ENCODE measurements at places on chromosomes 4 and X.

DNA sequence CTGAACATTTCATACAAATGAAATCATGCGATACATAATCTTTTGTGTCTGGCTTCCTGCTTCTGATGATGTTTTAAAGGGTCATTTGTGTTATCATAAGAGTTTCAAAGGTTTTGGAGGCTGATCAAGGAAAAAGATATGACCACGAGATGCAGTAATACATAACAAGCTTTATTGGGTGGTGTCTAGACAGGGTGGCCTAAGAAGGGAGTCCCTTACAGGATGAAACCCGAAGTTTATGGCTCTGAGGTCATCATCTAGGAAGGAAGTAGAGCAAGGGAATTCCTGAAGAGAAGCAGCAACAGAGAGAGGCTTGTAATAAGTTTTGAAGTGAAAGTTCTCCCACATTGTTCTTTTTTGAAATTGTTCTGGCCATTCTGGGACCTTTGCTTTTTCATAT is 40.8 kb upstream of the SOD3 start:
- no peak for DNase-seq

DNA sequence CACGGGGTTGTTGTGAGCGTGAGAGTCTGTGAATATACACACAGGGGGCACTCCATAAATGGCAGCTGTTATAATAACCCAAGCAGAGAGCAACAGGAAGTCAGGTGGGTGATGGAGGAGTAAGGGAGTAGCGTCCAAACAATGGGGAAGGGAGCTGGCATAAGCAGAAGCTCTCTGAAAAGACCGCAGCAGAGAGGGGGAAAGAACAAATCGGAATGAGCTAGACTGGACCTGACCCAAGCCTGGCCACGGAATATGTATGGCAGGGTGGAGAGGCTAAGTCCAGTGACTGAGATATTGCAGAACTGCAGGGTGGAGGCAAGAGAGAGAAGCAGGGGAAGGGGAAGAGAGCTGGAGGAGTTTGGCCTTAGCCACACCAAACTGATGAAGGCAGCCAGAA is 6.5 kb upstream of the GJB1 start:
- no peak for DNase-seq

DNA sequence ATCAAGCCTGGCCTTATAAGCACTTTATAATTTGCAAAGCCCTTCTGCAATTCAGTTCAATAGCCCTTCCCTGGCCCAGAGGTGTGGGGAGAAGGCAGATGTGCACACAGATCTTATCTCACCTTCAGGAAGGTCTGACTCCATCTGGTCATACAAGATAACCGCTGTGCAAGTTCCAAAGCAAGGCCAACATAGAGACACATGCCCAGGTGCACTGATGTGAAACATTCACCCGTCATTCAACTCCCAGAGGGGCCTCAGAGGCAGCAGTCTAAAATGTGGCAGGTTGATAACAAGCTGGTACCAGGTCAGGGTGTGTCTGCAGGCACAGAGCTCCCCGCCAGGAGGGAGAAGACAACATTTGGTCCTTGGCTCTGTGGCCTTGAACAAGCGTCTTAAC is 10.9 kb upstream of the WFS1 start:
- no peak for DNase-seq

GRCh38 chr4:124060261-124060918 is 652.1 kb downstream of the ANKRD50 start:
- no peak for DNase-seq

GRCh38 chrX:47831788-47832187 is 4.9 kb upstream of the ZNF81 start:
- peak; percentile 4 for DNase-seq

DNA sequence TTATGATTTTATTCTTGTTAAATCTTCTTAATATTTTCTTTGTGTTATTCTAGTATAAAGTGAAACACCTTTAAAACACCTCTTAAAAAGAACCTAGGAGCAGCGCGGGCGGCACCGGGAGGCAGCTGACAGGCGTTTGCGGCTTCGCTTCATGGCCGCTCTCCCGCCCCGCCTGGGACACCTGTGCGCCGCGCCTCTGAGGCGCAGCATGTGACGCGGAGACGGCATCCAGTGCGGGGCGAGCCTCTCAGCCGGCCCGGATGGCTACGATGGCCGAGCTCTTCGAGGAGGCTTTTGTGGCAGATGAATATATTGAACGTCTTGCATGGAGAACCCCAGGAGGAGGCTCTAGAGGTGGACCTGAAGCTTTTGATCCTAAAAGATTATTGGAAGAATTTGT is 1592.7 kb downstream of the TECRL start:
- no peak for DNase-seq

GRCh38 chr4:10721616-10722015 is 37.0 kb upstream of the CLNK start:
- DNase-seq = no peak

DNA sequence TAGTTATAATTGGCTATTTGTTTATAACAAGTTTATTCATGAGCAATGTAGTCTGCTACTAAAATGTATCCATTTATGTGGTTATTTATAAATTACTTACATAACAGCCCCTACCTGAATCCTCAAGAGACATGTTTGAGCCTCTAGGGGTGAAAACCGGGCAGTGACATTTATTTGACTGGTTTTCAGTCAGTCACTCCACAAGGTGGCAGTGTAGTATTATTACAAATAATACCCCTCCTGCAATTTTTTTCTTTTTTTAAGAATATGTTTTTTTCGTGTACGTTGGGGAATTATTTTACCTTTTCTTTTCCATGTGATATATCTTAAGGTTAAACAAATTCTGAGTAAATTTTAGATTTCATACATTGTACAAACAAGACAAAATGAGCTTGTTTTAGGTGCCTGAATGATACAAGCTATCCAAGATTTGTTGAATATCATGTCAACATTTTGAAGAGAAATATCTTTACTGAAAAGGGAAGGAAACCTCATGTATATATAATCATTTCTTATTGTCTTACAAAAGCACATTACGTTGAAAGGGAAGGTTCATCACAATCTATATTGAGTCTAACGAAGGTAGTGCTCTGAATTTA is 598.7 kb upstream of the TECRL start:
- DNase-seq = no peak

- no peak for DNase-seq
Observed at GRCh38 chr4:13544606-13545393, 492 bp upstream of the NKX3-2 start.

- no peak for DNase-seq
Observed at GRCh38 chrX:96540111-96540631, 144.5 kb upstream of the DIAPH2 start.

- DNase-seq = no peak
Observed at GRCh38 chrX:54042609-54043021, 1.7 kb downstream of the PHF8 start.

DNA sequence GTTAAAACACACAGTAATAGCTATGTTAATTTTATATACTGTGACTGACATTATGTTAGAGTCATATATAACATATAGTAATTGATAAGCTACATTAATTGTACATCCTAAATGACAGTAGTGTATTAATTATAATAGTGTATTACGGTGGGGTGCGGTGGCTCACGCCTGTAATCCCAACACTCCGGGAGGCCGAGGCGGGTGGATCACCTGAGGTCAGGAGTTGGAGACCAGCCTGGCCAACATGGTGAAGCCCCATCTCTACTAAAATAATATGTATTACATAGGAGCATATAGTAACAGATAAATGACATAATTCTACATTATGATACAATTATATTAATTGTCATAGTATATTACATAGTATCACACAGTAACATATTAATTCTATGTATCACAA is 12.2 kb downstream of the ASMTL start:
- no peak for DNase-seq

DNA sequence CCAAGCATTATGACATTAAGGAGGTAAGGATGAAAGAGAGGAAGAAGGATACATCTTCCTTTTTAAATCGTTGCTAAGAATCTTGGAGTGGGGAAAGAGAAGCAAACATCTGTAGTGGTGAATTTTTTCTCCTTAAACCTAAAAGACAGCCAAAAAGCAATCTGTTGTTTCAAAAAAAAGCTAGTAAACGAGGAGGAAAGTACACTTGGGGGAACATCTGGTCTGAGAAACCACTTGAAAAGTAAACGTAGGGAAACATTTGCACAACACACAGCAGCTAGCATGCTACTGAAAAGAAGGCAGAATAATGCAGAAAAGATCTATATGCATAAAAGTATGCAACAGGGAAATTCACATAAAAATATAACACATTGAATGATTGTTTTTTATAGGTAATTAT is 1485.6 kb downstream of the PCDH19 start:
- no peak for DNase-seq

GRCh38 chrX:153853180-153853901 is 23.0 kb upstream of the PDZD4 start:
- no peak for DNase-seq

DNA sequence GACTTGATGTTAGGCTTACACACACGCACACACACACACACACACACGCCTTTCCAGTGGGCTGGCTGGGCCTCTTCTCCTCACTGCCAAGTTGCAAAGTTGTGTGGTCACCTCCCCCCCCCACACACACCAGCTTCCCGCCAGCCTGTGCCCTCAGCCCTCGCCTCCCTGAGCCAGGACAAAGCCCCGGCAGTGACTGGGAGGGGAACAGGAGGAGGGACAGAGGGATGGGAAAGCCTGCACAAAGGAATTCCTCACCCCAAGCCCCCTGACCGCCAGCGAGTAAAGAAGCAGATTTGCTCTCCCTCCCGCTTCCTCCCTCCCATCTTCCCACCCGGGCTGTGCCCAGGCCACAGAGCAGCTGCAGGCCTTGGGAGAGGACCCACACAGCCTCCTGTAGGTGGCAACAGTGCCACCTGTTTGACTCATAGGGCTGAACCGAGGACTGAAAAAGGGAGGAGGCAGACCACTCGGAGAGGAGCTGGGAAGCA is at the start of gene GDPD2:
TSS of gene GDPD2 (plus strand) at position 464 of the 491 bp plus-strand sequence. CDS start 1,671 bp downstream, outside the sequence.
- DNase-seq = no peak

DNA sequence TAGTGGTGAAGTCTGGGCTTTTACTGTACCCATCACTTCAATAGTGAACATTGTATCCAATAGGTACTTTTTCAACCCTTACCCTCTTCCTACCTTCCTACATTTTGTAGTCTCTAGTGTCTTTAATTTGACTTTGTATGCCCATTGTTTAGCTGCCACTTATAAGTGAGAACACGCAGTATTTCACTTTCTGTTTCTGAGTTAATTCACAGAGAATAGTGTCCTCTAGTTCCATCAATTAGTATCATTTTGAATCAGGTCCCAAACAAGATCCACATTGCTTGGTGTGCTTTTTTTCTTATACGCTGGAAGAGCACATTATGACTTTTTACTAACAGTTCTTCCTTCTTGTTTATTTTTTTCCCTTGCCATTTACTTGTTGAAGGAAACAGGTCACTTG is 176.0 kb upstream of the WDFY3 start:
- no peak for DNase-seq

- DNase-seq = no peak
Observed at GRCh38 chrX:8848911-8849310, 47.7 kb upstream of the FAM9A start.

GRCh38 chr4:156505341-156505955 is 466.2 kb downstream of the PDGFC start:
- no peak for DNase-seq

- no peak for DNase-seq
Observed at GRCh38 chr4:144614850-144615585, 30.9 kb upstream of the HHIP start.

DNA sequence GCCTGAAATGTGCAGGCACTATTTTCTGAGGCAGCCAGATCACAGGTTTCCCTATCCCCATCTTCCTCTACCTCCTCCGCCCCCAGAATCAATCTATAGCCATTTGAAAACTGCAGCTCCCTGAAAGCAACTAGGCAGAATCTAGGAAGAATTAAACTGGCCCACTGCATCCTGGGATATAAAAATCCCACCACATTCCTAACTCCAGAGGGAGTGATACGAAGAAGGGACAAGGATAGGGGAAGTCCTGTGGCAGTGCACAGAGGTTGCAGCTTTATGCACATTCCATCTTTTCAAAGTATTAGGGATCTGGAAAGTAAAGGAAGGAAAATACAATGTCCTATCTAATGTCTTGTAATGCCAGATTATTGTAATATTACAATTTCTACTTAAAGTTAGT is 18.3 kb upstream of the HERC3 start:
- no peak for DNase-seq

DNA sequence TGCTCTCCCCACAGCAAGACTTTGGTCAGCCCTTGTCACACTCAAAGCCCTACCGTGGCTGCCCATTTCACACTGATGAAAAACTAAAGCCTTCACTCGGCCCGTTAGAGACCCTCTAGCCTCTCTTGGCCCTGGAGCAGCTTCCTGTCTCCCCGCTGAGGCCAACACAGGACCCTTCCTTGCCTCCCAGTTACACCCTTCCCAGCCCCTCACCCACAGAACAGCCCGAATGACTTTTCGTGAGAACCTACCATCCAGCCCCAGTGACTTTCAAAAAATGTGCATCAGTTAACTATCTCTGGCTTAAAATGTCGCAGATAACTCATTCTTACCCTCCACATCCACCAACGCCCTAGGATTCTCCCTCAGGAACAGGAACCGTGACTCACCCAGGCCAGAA is 756 bp upstream of the TAF9B start:
- no peak for DNase-seq

DNA sequence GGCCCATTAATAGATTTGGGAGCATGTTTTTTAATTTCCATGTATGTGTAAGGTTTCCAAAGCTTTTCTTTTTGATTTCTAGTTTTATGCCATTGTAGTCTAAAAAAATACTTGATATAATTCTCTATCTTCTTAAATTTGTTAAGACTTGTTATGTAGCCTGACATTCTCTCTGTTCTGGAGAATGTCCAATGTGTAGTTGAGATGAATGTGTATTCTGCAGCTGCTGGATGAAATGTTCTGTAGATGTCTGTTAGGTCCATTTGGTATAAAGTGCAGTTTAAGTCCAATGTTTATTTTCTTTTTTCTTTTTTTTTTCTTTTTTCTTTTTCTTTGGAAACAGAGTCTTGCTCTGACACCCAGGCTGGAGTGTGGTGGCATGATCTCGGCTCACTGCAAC is 378.5 kb upstream of the MAD2L1 start:
- no peak for DNase-seq

GRCh38 chr4:19910861-19911525 is 340.7 kb upstream of the SLIT2 start:
- DNase-seq = no peak

- no peak for DNase-seq
Observed at GRCh38 chrX:106742193-106742592, 15.7 kb downstream of the RNF128 start.

GRCh38 chrX:64394874-64395567 is at the start of gene MTMR8:
TSS of gene MTMR8 (minus strand) at chrX:64395452. CDS start at chrX:64395363, 89 bp downstream.
- peak; percentile 29 for DNase-seq

- DNase-seq = no peak
Observed at GRCh38 chrX:135384161-135384836, 37.4 kb upstream of the SMIM10L2A start.

DNA sequence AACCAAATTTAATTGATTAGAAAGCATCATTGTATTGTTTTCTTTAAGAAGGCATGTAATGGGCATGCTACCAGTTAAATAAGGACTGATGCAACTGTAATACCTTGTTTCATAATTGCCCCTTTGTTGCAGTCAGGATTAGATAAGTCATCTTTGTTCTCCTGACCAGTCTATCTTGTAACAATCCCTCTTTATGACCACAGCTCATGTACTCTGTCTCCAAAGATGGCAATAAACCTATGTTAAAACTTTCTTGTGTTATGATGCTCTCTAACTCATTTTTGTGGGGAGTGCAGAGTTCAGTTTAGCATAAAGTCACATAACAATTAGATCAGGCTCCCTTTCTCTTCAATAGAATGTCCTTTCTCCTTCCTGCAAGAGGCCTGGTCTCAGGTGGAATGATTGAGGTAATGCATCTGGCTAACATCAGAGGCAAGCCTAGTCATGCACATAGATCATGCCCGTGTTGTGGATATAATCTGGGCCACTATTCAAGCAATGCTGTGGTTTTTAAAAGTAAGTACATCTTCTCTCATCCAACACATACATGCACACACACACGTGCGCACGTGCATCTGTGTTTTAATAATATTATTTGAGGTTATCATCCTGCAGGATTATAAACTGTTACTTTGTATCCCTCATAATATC is 45.6 kb downstream of the TMEM154 start:
- no peak for DNase-seq
